ENCODE measurements at places on chromosomes 5 and 9. TPM values are rescaled to one million over a fixed set of nuclear protein-coding genes. Genes with fewer than 3 reads are reported as not detected.

DNA sequence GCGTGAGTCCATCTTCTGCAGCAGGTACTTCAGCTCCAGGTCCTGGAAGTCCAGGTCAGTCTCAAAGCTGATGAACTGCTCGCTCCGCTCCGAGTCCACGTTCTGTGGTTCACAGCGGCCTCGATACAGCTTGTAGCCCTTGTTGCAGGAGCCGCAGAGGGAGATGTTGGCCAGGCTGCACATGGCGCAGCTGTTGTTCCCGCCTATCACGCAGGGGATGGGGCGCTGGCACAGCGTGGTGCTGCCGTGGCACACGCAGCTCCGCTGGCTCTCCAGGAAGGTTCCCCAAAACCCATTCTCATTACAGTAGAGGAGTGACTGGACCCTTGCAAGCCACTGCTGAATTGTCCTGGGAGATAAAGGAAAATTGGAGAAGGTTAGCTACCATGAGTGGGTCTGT is 201.4 kb downstream of the BRINP1 start:
- no peak for DNase-seq

GRCh38 chr5:103224118-103224893 is 34.3 kb upstream of the MACIR start:
- peak; percentile 63 for DNase-seq

DNA sequence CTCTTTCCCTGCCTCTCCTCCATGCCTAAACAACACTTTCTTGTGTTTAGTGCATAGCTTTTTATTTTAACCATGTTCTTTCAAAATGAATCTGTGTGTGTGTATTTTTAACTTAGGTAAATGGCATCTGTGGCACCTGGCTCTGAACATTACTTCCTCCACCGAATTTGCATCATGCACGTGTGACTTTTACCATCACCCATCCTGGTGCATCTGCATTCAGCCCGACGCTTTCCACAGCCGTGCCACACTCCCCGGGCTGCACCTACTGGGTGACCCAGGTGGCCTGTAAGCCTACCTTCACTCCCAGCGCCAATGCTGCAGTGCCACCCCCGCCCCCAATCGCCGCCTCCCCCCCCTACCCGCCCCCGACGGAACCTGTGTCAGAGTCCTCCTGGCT is 12.7 kb upstream of the FCN1 start:
- DNase-seq, result no peak

- no peak for DNase-seq
These were observed 41.6 kb upstream of the PANK3 start for GRCh38 chr5:168620807-168621206.

Gene IL9
- polyA plus RNA-seq, result not detected

Gene CTSV
- 43.6 TPM for polyA plus RNA-seq

Gene EPB41L4B
- 3.7 TPM for polyA plus RNA-seq

- peak; percentile 91 for DNase-seq
These were observed 4.8 kb downstream of the ATP6V1G1 start for GRCh38 chr9:114592356-114592755.

Gene NTNG2
- 0.06 TPM for polyA plus RNA-seq

Gene C9orf43
- polyA plus RNA-seq, result 0.32 TPM

Gene STOML2
- 250 TPM for polyA plus RNA-seq

Gene TRIM7
- 39.0 TPM for polyA plus RNA-seq

Data from foreskin keratinocyte (primary cell).